ENCODE measurements at places on chromosomes 16 and 17.

GRCh38 chr16:58031016-58031800 lies 5.7 kb downstream of the MMP15 start:
- DNase-seq: no peak

DNA sequence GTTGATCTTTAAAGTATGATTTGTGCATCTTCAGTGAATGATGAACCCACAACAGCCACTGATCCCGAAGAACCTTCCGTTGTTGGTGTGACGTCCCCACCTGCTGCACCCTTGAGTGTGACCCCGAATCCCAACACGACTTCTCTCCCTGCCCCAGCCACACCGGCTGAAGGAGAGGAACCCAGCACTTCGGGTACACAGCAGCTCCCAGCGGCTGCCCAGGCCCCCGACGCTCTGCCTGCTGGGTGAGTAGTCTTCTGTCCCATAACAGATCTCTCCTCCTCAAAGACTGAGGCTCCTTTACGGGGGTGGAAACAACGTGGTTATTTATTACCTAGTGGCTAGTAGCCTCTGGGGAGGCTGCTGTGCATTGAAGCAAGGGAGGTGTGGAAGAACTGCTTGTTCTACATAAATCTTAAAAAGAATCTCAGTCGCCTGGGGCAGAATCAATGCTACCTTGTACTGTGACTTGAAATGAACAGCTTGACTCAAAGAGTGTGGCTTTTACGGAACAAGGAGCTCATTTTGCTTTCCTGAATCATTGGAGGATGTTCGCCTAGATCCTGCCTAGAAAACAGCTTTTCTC lies 63.0 kb upstream of the CLEC18A start:
- no peak for DNase-seq

DNA sequence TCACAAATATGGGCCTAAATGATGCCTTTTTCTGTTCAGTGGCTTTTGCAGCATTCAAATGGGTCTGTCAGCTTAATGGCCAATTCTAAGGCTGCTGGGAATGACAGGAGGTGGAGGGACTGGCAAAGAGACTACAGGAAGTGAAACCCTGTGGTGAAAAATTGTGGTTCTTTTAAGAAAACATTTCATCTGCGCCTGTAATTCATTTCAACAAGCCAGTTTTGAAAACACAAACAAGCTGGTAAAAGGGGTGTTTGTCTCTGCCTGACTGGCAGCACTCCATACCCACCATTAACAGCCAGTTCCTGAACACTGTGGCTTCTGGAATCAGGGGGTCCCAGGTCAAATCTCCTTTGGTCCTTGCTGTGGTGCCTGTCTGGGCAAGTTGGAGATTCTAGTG lies 3.6 kb upstream of the KDM8 start:
- DNase-seq: no peak

GRCh38 chr16:1776991-1777374 lies 4.0 kb upstream of the MRPS34 start:
- DNase-seq: no peak

- no peak for DNase-seq
Observed at GRCh38 chr17:50536683-50537646, 4.4 kb downstream of the EPN3 start.

DNA sequence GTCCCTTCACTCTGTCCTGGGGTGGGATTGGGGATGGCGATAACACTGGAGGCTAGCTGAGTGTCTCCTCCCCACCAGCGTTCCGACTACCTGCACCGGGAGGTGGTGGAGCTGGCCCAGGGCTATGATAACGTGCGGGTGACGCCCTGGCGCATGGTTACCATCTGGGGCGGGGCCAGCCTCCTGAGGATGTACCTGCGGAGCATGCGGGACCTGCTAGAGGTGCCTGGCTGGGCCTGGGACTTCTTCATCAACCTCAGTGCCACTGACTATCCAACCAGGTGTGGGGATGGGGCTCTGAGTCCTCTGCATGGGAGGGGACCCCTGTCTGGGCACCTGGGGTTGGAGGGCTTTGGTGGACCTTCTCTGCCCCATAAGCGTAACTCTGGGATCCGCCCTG lies 8.8 kb downstream of the XYLT2 start:
- DNase-seq: no peak

- no peak for DNase-seq
Observed at GRCh38 chr17:61570118-61570517, 20.9 kb downstream of the NACA2 start.

DNA sequence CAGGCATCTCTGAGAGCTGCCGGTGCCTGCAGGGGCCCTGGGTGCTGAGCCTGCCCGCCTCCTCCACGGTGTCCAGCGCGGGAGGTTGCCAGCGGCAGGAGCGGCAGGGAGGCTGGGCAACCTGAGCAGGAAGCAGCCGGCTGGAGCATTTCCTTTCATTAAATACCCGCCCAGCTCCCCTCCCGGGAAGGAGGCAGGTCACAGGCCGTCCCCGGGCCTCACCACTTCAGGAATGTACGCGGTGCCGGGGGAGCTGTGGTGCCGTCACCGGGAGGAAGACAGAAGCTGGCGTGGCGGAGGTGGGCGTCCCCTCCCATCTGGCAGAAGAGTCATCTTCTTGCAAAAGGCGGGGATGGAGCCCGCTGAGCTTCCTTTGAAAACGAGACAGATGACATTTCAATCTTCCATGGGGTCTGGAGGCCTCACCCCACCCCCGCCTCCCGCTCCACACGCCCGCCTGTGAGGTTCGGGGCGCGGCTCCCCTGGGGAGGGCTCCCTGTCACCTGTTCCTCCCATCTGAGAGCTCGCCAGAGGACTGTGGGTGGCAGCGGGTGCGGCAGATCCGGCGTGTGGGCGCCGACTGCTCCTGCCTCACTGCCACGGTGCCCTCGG lies 16.0 kb downstream of the SOX8 start:
- no peak for DNase-seq

- no peak for DNase-seq
Observed at GRCh38 chr17:72457712-72458111, 336.9 kb downstream of the SOX9 start.

DNA sequence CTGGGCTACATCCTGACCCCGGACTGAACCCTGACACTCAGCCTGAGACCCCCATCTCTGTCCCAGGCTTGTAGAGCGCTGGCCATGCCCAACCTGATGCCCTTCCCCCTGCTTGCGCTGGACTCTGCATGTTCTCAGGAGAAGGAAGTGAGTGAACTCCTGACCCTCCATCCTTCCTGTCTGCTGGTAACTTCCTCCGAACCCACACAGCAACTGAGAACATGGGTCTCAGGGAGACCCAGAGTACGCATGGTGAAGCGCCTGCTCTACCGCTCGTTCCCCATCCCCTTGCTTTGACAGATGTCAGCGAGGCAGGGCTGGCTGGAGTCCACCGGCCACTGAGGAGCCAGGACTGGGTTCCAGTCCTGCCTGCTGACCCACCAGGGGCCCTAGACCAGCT lies 6.1 kb downstream of the CAMKK1 start:
- DNase-seq: no peak

DNA sequence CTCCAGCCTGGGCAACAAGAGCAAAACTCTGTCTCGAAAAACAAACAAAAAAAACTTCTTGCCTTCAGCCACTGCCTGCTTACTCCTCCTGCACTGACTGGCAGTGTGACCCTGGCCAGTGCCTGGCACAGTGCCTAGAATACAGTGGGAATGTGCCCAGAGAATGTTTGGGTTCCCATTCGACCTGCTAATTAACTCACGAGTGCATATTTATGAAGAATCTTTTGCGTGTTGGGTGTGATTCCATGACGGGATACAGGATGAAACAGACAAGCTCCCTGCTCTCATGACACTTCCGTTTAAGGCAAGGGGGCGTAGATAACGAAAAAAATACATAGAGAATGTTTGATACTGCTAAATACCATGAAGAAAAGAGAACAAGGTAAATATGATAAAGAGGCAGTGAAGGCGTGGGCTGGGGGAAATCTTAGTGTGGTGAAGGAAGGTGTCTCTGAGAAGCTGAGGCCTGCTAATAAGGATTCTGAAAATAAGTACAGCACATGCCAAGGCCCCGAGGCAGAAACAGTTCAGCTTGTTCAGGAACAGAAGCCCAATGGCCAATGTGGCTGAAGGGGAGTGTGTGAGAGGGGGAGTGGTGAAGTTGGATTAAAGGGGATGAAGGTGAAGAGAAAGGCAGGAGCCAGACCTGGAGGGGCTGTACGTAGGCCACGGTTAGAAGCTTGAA lies 4.3 kb downstream of the ABI3 start:
- no peak for DNase-seq

- no peak for DNase-seq
Observed at GRCh38 chr16:1431497-1432270, 806 bp downstream of the PERCC1 start.

- no peak for DNase-seq
Observed at GRCh38 chr17:48989100-48989499, 8.1 kb upstream of the IGF2BP1 start.

DNA sequence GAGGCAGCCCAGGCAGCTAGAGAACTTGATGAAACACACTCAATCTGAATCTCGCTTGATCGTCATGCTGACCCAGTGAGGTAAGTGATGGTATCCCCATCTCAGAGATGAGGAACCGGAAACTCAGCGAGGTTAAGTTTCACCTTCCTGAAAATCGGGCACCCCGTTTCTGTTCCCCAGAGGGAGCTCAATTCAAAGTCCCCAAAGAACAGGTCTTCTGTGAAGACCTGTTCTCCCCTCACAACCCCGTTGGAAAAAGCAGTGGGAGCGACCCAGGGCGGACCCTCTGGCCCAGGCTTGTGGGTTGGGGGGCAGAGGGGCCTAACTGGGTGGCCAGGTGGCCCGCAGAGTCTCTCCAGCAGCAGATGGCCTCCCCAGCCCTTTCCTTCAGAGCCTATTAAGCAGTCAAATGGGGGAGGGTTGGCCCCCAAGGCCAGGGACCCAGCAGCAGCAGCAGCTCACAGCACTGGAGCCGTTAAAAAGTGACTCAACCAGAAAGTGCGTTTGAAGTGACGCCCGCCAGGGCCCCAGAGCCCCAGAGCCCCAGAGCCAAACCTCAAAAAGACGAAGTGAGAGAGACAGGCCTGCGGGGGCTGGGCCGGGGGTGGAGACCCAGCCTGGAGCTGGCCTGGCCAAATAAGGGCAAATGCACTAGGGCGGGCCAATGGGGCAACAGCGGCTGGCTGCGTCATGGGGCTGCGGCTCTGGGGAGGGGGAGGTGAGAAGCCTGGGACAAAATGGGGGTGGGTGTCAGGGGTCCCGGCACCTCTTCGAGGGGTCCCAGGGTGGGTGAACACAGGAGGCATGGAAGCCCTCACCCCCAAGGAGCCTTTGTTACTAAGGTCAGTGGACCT lies 9.2 kb upstream of the TSPOAP1 start:
- DNase-seq: no peak

DNA sequence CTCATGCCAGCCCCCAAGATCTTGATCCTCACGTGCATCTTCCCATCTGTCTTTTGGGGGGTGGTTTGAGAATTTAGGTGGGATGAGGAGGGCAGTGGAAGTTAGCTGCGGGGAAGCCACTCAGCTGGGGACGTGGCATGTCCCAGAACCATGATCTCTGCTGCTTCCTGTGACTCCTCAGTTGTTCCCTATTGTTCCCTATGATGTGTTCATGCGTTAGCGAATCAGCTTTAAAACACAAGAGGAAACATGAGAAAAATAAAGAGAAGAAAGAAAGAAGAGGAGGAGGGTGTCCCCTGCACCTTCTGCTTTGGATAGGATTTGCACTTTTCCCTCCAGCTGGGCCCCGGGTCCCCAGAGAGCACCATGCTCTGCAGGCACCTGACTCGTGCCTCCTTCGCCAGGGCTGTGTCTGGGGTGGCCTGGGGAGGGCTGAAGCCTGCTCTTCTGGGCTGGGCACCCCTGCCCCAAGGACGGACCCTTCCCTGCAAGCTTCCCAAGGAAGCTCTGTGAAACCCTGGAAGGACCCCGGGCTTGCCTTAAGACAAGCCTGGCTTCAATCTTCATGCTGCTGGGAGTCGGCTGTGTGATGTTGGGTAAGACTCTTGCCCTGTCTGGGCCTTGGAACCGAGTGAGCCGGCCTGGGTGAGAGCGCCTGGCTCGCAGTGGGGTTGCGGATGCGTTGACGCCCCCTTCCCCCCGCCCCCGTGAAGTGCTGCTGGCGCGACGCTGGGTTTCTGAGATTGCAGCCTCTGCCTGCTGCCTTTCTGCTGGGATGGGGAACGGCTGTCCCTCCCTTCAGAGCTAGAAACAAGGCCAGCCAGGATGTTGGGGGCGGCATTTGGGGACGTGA lies 62.8 kb upstream of the CIBAR2 start:
- no peak for DNase-seq

GRCh38 chr16:79703066-79703465 lies 102.5 kb upstream of the MAF start:
- no peak for DNase-seq

- no peak for DNase-seq
Observed at GRCh38 chr17:7951143-7951792, 19.3 kb downstream of the CNTROB start.

GRCh38 chr17:55295411-55296170 lies 30.8 kb downstream of the HLF start:
- peak; percentile 57 for DNase-seq

DNA sequence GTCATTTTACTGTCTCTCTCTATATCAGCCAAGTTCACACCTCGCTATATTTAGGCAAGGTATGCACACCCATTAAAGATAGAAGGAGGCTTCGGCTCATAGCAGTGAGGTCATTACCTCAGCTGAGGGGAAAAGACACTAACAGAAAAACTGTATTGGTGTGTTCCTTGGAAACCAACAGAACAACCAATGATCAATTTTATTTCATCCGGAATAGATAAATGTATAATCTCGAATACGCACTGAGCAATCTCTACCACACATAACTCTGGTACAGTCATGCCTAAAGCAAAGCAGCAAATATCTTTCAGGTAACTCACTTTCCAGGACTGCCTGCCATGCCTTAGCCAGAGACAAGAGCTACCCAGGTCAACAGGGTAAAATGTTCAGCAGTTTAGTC lies 109.9 kb upstream of the CORO6 start:
- DNase-seq: no peak

GRCh38 chr16:80303691-80304090 lies 237.1 kb upstream of the DYNLRB2 start:
- DNase-seq: no peak

DNA sequence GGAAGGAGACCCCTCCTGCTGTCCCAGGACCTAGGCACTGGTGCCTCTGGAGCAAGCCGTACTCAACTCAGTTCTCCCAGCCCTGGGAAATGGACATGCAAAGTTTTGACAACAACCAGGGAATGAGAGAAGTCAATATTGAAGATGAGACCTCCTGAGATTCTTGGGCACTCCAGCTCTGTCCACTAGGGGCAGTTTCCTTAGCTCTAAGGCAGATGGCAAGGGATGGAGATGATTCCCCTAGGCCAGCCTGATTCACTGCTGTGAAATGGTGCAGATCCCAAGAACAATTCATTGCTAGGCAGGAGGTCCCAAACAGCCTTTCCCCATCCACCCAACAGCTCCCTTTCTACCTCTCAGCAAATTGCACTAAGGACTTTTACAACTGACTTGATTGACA lies 20.5 kb upstream of the SDR42E2 start:
- no peak for DNase-seq

GRCh38 chr17:13940858-13941665 lies 128.2 kb upstream of the COX10 start:
- no peak for DNase-seq

DNA sequence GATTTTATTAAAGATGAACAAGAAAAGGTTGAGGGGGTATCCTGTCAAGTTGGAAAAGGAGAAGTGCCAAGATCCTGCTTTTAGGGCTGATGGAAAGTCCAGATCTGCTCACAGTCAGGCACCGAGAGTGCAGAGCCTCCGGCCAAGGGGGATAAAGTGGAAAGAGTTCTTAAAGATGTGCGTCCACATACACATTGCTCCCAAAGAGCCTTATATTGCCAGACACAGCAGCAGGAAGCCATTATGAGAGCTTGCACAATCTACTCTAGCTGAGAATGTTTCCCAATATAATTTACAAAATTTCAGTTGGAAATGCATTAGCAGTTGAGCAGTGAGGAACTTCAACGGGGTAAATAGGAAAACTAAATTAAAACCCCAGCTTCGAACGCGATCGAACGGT lies 95.6 kb downstream of the SALL1 start:
- DNase-seq: no peak

GRCh38 chr17:65345261-65346005 lies 208.3 kb downstream of the RGS9 start:
- DNase-seq: no peak

Measured in neural crest cell (in vitro differentiated cells).